Stimulated activated CD8-positive, alpha-beta memory T cell treated with anti-CD3 and anti-CD28 coated beads, Interleukin-7, amount 100 ng/mL, for 24 hours (primary cell): ENCODE measurements at places on chromosomes 2 and 18.

- DNase-seq, result no peak
These were observed 1.1 kb upstream of the DGKD start for GRCh38 chr2:233353101-233353768.

GRCh38 chr2:84851876-84852275 is 29.0 kb downstream of the TRABD2A start:
- no peak for DNase-seq

GRCh38 chr2:162126527-162126926 is 25.5 kb downstream of the GCG start:
- DNase-seq, result no peak

GRCh38 chr2:41728788-41729338 is 319.0 kb upstream of the PKDCC start:
- DNase-seq, result no peak

DNA sequence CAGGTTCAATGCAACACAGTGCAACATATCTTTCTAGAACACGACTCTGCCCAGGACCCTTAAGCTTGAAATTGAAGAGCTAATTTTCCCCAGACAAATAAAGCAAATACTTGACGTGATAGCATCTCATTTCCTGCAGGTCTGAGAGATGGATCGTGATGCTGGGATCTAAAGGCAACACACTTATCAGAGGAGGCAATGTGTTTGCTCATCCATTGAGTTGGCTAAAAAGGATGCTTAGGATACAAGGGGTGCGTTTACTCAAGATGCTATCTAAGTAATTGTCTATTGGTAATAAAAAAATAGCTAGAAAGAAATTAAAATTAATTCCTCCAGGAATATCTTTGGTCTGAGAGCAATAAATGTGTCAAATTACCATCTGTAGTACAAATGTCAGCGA is 129.0 kb downstream of the SOCS6 start:
- DNase-seq, result no peak

DNA sequence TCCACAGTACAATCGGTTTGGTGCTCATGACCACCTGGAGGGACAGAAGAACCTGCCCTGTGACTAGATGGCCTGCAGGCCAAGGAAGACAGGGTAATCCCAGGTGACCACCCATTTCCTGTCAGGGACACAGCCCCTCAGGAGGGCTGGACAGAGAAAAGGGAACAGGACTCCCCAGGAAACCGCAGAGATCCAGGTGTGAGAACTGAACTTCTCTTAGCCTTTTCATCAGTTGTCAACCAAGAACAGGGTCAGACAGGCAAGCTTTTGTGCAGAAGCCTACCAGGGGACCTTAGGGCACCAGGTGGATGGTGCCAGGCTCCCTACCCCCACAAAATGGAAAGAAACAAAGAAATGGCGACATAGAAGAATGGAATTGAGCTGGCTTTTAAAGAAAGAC is 132.3 kb downstream of the HDAC4 start:
- no peak for DNase-seq

DNA sequence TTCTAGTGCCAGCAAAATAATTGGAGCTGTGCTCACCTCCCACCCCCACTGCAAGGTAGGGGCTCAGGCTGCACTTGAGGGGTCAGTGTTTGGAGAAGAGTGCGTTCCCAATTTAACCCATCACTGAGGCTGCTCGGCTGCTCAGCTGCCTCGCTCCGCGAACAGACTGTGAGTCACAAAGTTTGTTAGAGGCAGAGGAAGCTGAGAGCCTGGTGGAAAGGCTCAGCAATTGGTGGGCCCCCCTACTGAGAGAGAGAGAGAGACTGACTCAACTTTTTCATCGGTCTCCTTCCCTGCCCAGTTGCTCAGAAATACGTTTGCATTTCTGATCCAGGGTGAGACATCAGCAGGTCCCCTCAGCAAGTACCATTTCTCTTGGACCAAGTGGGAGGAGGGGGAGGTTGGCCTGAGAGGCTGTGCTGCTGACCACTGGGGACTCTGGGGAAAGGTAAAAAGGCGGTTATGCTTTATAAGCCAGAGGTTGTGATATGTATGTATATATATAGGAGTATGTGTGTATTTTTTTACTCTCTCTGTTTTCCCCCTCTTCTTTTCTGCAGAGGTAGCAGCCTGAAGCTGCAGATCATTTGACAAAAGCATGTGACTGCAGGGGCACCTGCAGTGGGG is 1.5 kb downstream of the EFR3B start:
- peak; percentile 22 for DNase-seq

DNA sequence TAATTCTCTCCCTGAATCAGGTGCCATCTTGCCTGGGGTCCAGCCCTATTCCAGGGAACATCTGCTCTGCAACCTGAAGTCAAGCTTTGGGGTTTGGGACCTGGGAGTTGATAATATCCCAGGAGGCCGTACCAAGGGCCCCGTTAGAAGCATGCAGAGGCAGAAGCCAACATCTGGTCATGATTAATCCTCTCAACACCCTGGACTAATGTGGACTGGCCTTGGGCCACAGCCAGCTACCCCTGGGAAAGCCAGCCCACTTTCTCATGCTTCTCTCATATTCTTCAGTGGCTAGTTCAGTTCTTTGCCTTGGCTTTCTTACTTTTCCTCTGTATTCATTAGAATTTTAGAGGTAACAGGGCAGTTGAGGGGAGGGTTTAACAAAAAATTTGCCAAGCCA is 515.6 kb upstream of the NRP2 start:
- DNase-seq, result no peak

GRCh38 chr2:74747411-74748080 is 86.4 kb upstream of the HK2 start:
- DNase-seq, result no peak

DNA sequence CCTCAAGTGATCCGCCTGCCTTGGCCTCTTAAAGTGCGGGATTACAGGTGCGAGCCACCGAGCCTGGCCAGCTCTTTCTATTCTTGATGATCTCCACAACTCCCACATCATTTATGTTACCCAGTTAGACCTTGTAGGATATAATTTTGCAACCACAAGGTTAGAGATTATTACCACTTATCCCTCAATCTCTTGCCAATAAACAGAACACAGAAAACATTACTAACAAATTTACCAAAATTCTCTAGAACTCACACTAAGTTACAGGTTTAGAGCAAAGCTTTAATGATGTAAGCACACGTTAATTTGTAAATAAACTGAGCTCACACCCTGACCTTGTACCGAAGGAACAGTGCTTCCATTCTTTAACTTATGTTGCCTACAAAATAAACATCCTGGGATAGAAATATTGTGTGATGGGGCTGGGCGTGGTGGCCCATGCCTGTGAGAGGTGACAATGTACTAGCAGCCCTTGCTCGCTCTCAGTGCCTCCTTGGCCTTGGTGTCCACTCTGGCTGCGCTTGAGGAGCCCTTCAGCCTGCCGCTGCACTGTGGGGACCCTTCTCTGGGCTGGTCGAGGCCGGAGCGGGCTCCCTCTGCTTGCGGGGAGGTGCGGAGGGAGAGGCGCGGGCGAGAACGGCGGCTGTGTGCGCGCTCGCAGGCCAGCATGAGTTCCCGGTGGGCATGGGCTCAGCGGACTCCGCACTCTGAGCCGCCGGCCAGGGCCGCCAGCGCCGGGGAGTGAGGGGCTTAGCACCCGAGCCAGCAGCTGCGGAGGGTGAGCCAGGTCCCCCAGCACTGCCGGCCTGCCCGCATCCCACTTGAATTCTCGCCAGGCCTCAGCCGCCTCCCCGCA is 42.1 kb upstream of the ITSN2 start:
- no peak for DNase-seq

DNA sequence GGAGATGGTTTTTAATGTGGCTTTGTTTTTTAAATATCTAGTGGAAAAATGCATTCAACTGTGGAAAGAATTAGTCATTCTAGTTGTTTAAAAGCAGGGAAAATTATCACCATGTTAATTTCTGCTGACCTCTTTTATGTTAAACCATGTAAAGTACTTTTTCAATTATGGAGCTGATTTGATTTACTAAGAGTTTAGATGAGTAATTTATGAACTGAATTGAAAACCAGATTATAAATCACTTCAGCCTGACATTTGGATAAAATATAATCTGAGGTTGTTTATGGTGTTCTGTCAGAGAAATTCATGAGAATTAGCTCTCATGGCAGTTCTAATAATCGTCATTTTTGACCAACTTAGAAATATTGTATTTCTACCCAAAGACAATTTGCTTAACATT is 11.6 kb downstream of the ITGA4 start:
- DNase-seq, result no peak

DNA sequence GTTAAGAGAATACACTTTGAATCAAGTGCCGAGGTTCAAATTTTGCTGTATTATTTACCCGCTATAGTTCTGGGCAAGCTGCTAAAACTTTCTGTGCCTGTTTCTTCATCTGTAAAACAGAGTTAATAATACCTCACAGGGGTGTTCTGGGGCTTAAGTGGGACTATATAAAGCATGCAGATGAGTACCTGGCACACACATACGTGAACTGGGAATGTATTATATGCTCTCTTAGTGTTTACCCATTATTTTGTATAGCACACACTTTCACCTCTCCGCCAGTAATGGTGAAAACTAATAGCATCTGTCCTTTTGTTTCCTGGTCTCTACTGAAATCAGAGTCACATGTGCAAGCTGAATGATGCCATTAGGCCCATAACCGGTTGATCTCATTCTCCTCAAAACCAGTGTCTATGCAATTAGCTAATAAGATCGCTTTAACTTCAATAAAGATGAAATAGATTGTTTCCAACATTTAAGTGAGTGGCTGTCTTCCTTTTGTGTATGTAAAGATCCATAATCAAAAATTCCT is 3.8 kb upstream of the CDKL4 start:
- DNase-seq, result no peak

DNA sequence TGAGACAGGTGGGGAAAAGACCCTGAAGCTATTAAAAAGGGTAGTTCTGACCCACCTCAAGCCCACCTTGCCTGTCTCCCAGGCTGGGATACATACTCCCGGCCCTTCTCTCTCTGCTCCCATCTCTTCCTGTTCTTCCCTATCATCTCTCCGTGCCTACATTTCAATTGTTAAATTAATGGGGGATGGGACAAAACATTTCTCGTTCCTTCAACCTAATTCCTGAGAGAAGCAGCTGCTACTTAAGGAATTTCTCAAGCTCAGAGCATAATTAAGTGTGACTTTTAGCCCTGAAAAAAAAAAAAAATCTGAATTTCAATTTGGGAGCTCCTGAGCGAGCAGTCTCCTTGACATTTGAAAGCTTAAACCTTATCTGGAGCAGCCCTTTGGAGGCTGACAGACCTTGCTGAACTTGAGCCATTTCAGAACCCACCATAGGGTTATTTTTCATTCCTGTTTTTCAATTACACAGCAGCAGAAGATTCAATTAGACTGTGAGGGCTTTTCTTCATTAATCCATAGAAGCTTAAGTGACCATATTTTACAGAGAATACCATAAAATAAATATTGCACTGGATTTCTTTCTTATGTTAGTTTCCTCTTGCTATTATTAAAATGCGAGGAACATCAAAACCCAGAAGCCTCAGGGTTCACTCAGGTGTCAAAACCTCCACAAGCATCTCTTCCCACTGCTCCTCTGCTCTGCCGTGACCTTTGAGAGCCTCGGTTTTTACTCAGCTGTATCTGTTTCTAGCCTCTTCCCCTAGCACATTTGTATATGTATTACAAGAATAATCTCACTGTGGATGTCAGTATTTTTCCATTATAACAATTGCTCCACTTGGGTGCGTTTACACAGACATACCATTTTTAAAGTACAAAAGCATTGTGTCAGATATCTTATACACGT is 125.7 kb downstream of the B3GNT2 start:
- no peak for DNase-seq

GRCh38 chr2:237254911-237255578 is 158.9 kb downstream of the COL6A3 start:
- DNase-seq, result no peak

DNA sequence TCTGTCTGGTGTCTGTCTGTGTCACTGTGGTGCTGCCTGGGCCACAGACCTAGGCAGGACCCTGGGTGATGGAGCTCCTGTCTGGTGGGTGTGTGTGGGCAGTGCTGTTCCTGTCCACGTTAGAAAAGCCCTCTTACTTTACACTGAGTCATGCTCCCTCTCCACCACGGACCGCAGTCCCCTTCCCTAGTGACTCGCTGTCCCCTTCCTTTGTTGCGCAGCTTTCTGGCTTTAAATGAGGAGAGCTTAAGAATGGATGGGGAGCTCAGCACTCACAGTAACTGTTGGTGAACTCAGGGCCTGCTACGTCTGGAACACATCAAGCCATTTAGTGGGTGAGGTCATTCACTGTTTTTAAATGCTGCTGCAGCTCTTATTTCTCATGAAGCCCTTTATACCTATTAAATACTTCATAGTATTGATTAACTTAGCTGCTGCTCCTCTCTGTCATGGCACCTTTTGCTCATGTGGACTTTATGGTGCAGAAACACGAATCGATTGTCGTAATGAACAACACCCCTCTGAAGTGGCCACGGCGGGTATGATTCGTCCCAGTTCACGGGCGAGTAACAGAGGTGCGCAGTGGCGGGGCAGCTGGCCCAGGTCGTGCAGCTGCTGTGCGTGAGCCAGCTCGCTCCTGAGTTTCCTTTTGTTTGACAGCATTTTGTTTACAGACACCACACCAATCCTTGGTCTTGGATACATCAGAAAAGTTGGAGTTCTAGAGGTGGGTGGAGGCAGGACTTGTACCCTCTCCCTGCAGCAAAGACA is 100.4 kb downstream of the LDLRAD4 start:
- no peak for DNase-seq

DNA sequence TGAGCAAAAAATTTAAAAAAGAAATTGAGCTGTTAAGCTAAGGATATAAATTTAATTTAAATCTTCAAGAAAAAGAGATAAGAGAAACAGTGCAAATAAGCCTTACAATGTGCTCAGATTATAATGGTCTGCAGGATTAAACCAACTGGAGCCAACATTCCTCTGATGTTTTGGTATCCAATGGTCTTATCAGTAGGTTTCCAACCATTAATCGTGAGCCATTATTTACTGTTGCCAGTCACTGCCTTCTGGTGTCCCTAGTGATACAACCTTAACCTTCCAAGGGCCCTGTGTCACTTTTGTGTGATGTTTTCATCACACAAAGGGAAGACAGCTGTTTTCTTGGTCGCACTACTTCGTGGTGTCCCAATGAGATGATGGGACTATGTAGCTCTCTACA is 134.5 kb upstream of the CTAGE1 start:
- DNase-seq, result no peak

GRCh38 chr2:82023710-82024109 is 1719.2 kb upstream of the LRRTM1 start:
- no peak for DNase-seq

DNA sequence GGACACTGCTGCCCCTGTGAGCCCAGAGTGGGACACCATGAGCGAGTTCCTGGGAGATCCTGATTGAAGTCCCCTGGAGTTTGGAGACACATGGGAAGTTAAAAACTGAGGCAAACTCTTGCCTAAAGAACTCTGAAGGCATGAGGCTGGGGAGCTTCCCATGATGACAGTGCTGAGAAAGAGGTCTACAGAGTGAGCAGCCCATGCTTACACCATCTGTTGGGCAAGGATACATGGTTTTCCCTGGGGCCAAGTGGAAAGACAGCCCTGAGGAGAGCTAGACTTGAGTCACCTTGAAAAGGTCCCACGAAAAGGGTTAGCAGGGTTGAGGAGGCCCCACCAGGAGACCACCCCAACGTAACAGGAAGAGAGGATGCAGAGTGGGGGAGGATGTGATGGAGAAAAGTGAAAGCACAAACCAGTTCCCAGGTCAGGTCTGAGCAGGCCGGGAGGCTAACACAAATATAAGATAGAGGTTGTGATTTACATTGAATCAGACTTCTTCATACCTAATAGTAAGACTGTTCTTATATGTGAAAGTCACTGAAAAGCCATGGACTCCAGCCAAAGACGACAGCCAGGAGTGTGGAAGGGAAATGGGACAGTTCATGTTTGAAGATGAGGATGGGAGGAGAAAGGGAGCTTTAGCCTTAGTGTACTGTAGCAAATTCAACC is 13.5 kb upstream of the FEZ2 start:
- DNase-seq, result no peak

- no peak for DNase-seq
These were observed 66.3 kb downstream of the EIF5B start for GRCh38 chr2:99403524-99403923.

- no peak for DNase-seq
These were observed 34.5 kb downstream of the METTL8 start for GRCh38 chr2:171399292-171399691.
